ENCODE measurements at places on chromosomes 13 and 19.

DNA sequence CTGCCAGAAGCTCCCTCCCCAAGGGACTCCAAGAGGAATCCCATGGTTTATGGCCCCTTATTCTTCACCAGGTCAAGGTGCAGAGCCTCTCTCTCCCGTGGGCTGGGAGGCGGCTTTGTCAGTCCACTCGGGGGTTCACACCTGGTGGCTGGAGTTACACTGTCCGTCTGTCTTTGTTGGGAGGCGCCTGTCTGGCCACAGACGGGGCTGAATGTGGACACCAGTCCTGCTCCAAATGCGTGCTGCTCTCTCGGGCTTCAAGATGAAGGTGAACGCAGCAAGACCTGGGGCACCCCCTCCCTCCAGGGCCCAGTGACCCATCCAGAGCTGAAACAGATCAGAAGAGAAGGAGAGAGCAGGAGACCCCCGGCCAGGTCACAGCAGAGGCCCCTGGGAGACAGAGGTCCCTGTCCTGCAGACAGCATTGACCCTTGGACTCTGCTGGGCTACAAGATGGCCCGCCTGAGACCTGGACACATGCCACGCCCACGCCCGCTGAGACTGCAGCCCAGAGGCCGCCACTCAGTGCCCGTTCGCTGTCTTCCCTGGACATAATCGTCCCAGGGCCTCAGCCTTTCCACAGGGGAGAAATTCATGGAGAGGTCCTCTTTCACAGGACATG, 29.9 kb upstream of the TUBGCP3 start:
- no peak for DNase-seq

- peak; percentile 75 for DNase-seq
These were observed 1.5 kb downstream of the TCF3 start for GRCh38 chr19:1650650-1651567.

DNA sequence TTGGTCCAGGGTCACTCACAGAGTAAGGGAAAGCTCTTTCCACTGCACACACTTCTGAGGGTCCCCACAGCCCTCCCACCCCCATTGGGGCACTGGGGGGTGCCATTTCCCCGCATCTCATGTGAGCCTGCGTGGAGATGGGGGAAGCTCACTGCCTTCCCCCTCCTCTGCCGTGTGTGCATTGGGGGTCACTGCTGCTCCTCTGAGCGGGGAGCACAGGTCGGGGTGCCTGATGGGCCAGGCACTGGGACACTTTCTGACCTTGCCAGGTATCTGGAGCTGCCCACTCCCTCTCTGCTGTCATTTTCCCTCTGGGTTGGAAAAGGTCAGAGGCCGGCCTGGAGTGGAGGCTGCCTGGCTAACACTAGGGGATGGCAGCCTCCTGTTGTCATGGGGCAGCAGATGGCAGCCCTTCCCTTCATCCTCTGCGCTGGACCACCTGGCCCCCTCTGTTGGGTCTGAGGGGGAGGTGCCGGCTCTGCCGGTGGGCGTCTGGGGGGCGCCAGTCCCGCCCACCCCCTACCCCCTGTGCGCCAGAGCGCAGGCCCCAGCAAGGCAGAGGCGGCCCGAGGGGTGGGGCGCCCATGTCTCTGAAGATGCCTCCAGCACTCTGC, 9.1 kb downstream of the SSBP4 start:
- DNase-seq: no peak

GRCh38 chr19:2770055-2771013, 12.7 kb downstream of the SGTA start:
- DNase-seq: no peak

GRCh38 chr19:18435842-18436670, 1.9 kb downstream of the ISYNA1 start:
- DNase-seq: no peak

GRCh38 chr13:100887729-100888151, 213.1 kb upstream of the TMTC4 start:
- no peak for DNase-seq

DNA sequence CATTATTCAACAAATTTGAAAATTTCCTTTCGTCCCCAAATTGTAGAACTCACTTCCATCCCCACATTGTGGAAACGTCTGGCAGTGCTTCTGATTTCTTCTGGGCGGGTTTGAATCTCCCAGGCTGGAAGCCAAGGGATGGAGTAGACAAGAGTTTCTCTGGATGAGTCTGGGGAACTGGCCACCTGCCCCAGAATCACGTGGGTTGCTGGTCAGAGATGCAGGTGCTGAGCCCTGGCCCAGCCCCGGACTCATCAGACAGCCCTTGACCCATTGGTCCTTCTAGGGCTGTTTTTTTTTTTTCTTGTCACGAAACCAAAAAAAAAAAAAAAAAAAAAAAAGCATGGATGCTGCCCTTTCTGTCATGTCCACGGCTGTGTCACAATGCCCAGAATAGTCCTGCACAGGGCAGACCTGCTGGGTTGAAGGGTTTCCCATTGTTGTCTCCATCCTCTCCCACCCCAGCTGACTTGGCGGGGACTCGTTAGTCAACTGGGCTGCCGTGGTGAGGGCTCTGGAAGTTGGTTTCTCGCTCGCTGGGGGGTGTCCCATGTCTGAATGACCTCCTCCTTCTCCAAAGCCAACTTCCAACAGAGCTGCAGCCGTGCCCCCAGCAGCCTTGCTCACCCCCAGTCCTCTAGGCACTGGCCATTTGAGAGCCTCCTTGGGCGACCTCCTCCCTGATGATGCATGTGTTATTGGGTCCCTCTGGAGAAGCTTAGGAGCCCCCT, 12.8 kb downstream of the CHST8 start:
- DNase-seq: no peak

DNA sequence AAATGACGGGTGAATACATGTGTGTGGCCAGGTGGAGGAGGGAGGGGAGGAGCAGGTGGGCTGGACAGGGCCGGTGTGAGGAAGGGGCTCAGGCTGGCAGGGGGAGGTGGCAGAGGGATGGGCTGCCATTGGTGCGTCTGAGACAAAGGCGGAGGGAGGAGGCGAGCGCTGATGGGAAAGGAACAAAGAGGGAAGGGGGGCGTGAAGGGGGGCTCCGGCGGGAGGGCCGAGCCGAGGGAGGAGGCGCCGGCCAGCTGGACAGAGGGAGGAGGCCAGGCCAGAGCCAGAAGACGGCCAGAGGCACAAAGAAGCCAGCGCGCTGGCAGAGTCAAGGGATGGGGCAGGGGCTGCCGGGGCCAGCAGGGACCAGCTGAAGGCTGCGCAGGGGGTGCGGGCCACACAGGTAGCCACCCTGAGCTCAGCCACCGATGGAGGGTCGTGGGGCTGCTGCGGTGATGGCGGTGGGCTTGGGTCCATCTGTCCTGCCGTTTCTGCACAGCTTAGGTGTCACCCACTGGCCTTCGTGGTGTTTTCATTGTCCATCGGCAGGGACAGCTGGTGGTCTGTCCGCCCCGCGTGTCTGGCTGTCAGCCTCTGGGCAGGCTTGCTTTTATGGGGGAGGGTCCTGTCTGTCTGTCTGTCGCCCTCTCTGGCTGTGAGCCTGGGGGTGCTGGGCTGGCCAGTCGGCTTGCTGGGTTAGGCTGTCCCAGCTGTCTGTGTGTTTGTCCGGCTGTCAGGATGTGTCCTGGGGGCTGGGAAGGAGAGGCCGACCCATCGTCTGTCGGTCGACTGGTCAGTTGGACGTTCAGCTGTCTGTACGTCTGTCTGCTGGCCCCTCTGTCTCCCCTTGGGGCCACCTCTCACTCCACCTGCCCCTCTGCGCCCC, 2.2 kb downstream of the APC2 start:
- DNase-seq: no peak

DNA sequence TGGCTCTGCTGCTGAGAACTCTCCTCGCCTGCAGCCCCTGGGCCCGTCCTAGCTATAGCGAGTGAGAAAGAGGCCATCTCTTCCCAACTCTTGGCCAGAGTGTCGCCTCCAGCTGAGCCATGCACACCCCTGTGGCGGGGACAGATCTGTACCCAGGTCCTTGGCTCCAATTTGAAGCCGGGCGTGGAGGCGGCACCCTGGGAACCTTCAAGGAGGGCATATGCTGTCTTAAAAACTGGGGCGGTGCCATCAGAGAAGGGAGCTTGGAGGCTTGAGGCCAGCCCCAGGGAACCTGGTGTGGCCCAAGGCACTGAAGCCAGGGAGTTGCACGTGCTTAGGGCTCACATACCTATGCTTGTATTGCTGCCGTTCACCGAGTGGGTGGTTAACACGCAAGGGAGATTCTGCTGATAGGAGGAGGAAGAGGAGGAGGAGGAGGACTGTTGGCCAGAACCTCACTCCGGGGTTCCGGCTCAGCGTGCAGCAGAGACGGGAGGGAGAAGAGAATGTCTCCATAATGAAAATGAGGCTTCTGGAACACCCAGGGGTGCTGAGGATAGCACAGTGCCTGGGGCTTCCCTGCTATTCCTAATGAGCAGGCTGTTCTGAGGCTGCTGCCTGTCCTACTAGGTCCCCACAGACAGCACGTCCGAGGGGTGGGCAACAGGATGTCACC, 40.7 kb downstream of the COMP start:
- DNase-seq: no peak

DNA sequence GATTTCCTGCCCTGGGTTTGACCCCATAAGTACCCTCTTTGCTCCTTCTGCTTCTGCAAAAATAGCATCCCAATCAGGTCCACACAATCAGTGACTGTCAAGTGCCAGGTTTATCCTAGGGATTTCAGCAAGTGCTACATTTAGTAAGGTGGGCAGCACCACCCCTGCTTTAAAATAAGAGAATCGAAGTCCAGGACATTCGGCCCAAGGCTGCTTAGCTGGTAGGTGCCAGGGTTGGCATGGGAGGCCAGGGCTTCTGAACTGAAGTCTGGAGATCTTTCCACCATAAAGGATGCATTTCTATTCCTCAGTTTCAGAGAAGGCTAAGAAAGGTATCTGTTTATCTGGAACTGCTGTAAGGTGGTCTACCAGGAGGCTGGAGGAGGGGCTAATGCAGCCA, 408.3 kb downstream of the ZNF536 start:
- no peak for DNase-seq

DNA sequence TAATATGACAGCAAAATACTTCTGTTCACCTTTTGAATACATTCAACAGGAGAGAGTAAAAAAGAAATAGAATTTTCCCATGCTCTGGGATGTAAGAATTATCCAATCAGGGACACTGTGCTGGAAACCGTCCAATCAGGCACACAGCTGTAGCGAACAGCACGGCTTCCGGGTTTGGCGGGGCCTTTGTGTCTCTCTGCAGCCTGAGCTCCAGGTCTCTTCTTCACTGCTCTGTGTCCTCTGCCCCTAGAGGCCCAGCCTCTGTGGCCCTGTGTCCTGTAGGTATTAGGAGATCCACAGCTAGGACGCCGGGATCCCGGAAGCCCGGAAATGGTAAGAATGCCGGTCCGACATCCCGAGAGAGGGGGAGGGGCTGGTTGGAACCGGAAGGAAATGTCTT, 92.7 kb downstream of the ZNF737 start:
- no peak for DNase-seq

GRCh38 chr19:14315433-14315832, 65.8 kb upstream of the ADGRE5 start:
- peak; percentile 21 for DNase-seq

- no peak for DNase-seq
These were observed 7.8 kb upstream of the CLC start for GRCh38 chr19:39745643-39746042.

- no peak for DNase-seq
These were observed 62.7 kb downstream of the SIPA1L3 start for GRCh38 chr19:37969695-37970094.

- no peak for DNase-seq
These were observed 78.8 kb downstream of the MAP4K1 start for GRCh38 chr19:38538793-38539528.

- no peak for DNase-seq
These were observed 6.6 kb upstream of the FLT1 start for GRCh38 chr13:28501547-28501946.

- no peak for DNase-seq
These were observed 10.1 kb upstream of the SHISA2 start for GRCh38 chr13:26061947-26062346.

GRCh38 chr13:27334774-27335435, 64.3 kb downstream of the RASL11A start:
- no peak for DNase-seq

GRCh38 chr19:47758443-47758804, 13.1 kb downstream of the NOP53 start:
- DNase-seq: peak; percentile 3

- DNase-seq: no peak
These were observed 38.2 kb upstream of the ZNF492 start for GRCh38 chr19:22595918-22596341.

- no peak for DNase-seq
These were observed 2.4 kb downstream of the CDX2 start for GRCh38 chr13:27966641-27967202.

GRCh38 chr13:72805676-72806346, 23.9 kb downstream of the PIBF1 start:
- DNase-seq: no peak

DNA sequence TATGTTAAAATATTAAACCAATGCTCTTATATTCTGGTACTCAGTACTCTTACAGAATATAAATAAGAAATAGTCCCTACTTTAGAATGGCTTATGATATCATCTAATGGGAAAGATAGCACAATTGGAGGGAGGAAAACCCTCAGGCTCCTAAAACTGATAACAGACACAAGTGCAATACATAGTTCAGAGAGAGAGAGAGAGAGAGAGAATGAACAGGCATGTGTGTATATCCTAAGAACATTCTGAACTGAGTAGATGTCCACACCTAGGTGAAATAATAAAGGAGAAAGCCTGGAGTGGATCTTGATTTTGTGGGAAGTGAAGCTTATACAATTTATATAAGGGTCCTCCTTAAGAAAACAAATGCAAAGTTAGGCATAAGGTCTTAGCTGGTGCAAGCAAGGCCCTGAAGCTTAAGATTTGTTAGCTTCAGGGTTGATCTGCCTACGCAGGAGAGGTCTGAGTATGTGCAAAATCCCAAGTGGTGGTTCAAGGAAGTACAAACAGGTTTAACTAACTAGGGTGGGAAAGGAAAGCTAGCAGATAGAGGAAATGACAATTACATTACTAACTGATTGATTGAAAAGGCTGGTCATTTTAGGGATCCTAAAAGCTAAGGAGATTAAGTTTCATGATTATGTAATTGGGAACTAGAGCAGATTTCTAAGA, 53.3 kb downstream of the SOX21 start:
- no peak for DNase-seq

GRCh38 chr19:43524922-43525835, 1.8 kb downstream of the ETHE1 start:
- DNase-seq: peak; percentile 71

GRCh38 chr13:68806125-68806524, 1301.5 kb upstream of the ATXN8OS start:
- no peak for DNase-seq

- no peak for DNase-seq
These were observed 554.5 kb downstream of the PCDH9 start for GRCh38 chr13:66675620-66676019.

DNA sequence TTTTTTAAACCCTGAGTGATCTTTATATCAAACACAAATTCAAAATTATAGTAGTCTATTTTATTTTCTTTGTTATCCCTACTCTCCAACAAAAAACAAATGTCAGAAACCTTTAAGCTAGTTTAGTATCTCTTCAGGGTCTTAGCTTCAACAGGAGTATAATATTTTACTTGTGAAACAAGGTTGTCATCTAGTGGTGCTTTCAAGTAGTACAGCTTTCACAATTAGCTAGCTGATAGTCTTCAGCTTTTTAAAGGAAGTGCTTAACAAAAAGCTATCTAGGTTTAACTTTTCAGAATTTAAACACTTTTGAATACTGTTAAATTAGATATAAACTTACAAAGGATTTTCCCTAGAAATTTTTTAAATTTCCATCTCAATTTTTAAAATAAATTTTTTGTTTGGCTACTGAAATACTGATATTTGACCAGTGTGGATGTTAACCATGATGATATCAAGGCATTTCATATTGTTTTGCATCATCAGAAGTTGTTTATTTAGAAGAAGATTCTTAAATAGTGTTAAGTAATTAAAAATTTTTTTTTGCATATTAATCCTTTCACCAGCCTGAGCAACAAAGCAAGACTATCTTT, 34.2 kb downstream of the TDRD3 start:
- no peak for DNase-seq

- DNase-seq: no peak
These were observed at the start of gene C3 for GRCh38 chr19:6720369-6721137. Gene C3 (minus strand): TSS chr19:6720650. CDS start chr19:6720589, 61 bp downstream.

Measured in GM13976 (cell line).